Stimulated activated CD4-positive, alpha-beta T cell treated with anti-CD3 and anti-CD28 coated beads, Interleukin-12 subunit alpha, Interleukin-12 subunit beta, amount 100 ng/mL, for 4 hours (primary cell): ENCODE measurements at places on chromosomes 7 and 10.

DNA sequence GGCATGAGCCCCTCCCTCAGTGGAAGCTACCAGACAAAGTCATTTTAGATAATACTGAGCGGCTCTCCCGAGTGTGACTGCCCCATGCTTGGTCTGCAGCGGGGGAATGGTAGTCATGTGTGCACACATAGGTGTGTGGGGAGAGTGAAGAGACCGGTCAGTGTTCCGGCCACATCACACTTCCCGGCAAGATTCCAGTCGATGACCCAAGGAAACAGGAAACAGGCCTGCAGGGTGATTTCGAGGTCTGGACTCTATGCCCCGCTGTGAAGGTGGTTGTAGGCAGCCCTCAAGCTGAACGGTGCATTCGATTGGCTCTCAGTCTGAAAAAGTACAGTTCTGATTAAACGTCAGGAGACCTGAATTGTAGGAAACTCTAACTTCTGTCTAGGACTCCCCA lies 73.2 kb downstream of the SYPL1 start:
- no peak for DNase-seq

DNA sequence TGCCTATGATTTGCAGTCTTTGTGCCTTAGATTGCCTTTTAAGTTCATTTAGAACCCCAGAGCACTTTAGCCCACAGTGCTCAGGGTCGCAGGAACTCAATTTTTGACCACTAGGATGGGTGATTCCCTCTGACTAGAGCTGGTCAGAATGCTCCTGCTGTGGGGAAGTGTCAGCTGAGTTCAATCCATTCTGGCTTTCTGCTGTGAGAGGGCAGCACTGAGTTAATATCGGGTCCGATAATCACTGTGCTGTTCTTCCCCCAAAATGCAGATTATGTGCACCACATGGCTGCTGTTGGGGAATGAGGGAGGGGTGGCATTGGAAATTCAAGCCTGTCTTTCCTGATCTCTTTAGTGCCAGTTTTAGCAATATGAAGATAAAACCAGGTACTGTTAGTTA lies 886.4 kb downstream of the DNAJB9 start:
- DNase-seq = no peak

DNA sequence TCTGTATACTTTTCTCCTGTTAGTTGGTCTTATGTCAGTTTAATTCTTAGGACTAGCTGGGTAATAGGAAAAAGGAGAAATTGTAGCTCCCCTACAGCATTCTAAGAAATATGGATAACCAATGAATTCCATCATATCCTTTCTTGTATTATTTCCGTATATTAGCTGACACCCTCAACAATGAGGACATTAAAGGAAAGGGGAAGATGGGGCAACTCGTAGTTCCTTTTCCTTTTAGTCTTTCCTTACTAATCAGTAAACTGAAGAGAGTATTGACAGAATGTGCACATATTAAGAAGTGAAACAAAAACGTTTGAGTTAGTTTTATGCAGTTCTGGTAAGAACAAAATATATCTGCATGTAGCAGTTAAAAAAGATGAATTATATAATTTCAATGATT lies 35.1 kb upstream of the C10orf67 start:
- no peak for DNase-seq

DNA sequence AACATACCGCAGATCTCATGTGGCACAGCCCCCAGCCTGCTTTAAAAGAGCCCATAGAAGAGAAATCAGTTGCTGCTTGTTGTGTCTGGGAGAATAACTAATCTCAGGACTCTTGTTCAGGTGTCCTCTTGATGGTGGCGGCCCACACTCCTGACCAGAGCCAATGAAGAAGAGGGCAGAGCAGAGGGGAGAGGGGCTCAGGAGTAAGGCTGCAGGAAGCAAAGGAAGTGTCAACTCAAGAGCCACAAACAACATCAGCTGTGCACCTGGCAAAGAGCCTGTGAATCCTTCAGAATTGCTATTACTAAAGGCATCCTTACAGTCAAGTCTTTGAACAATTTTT lies 59.8 kb upstream of the PTN start:
- no peak for DNase-seq

- no peak for DNase-seq
Observed at GRCh38 chr10:92305133-92306072, 14.4 kb downstream of the MARCHF5 start.

GRCh38 chr7:4077980-4078379 lies 604.1 kb upstream of the FOXK1 start:
- no peak for DNase-seq

- no peak for DNase-seq
Observed at GRCh38 chr10:31124852-31125251, 93.2 kb upstream of the ZNF438 start.
